ENCODE measurements at places on chromosomes 2 and 18. TPM values are rescaled to one million over a fixed set of nuclear protein-coding genes. Genes with fewer than 3 reads are reported as not detected.

GRCh38 chr2:176763130-176763529 is 449.5 kb upstream of the HNRNPA3 start:
- DNase-seq, result no peak

DNA sequence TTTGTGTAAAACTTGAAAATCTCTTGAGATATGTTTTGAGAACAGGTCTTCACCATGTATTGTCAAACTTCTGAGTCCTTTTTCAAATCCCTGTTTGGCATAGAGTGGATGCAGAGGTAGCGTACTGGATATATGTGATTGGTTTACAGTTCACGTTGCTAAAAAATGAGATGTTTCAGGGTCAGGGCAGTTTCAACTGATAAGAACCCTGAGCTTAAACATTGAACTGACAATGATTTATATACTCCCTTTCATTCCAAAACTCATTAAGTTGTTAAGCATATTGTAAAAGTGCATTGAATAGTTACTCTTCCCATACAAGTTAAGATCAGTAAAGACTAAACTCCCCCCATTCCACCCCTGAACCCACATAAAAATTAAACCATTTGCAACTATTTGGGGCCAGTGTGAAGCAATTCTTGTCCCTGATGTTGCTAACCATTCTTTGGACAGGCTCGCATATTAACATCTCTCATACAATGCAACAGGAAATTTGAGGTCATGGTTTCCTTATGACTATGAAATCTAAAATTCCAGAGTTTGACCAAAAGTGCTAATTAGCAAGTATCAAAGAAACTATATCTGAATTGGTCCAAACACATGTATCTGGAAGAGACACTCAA is 470.9 kb upstream of the ACVR2A start:
- DNase-seq, result no peak

Gene MSTN
- total RNA-seq, result 0.48 TPM

- no peak for DNase-seq
Measured at GRCh38 chr18:50128506-50129271, 66.3 kb downstream of the MYO5B start.

Gene ANKRD39
- 10.0 TPM for total RNA-seq
